ENCODE measurements at places on chromosomes 11 and 22.
A peak's percentile ranks its signal among the peaks of the same experiment; 100 is the strongest.

DNA sequence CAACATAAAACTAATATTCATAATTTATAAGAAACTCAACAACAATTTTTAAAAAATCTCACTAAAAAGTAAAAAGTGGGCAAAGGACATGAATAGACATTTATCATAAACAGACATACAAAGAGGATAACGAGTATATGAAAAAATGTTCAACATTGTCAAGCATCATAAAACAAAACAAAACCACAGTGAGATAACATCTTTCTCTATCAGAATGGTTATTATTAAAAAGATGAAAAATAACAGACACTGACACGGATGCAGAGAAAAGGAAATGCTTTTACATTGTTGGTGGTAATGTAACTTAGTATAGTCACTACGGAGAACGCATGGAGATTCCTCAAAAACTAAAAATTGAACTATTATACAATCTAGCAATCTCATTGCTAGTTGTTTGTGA, 813.0 kb downstream of the LUZP2 start:
- DNase-seq = no peak

DNA sequence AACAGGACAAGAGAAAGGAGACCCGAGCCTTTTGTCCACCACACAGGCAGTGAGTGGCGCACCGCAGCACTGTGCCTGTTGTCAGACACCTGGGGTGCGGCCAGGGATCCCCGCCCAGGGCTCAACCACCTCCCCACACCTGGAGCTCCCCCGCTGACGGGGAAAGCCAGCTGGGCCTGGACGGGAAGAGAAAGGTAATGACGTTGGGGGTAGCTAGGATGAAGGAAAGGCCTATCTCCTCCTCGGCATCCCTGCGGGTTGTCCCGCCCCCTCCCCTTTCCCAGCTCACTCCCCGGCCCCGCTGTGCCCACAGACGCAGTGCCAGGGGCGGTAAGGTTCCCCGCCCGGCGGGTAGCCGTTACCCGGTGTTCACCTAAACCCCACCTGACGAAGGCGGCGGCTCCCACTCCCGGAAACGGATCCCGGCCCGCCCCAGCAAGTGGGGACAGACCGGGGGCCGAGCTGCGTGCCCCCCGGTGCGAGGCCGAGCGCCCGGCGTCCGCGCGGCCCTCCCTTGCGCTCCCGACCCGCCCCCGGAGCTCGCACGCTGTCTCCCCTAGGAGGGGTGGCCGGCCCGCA, 495 bp downstream of the HYOU1 start:
- peak; percentile 30 for DNase-seq

DNA sequence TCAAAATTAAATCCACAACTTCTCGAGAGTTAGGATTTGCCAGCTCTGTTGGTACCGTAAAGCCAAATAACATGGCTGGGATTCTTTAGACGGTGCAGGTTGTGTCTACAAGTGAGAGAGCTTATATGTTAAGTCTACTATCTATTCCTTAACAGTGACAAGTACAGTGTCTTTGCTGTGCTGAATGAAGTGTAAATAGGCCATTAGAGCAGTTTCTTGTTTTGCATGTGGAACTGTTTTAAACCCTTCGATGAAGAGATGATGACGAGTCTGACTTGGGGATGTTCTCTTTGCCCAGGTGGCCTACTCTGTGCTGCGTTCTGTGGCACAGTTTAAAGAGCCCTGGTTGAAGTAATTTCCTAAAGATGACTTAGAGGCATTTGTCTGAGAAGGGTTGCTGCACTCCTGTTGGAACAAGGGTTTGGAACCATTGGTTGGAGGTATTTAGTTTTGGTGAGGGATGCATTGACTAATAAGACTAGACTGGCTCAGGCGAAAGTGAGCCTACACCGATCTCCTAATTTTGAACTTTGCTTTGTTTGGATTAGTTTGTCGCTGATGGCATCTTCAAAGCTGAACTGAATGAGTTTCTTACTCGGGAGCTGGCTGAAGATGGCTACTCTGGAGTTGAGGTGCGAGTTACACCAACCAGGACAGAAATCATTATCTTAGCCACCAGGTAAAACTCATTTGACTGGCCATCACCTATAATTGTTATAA, 988 bp downstream of the RPS3 start:
- no peak for DNase-seq

DNA sequence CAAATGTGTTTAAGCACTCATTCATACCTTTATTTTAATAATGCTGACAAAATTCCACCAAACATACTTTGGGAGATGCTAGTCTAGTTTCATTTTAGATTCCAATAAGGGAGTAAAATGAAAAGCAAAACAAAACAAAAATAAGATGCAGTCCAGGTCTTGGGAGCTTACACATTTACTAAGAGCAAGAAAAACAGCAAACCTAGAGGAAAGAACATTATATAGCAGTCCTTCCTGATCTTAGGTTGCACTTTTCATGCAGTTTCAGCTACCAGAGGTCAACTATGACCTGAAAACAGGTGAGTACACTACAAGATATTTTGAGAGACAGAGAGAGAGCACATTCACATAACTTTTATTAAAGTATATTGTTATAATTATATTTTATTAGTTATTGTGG, 1100.9 kb downstream of the DLG2 start:
- no peak for DNase-seq

DNA sequence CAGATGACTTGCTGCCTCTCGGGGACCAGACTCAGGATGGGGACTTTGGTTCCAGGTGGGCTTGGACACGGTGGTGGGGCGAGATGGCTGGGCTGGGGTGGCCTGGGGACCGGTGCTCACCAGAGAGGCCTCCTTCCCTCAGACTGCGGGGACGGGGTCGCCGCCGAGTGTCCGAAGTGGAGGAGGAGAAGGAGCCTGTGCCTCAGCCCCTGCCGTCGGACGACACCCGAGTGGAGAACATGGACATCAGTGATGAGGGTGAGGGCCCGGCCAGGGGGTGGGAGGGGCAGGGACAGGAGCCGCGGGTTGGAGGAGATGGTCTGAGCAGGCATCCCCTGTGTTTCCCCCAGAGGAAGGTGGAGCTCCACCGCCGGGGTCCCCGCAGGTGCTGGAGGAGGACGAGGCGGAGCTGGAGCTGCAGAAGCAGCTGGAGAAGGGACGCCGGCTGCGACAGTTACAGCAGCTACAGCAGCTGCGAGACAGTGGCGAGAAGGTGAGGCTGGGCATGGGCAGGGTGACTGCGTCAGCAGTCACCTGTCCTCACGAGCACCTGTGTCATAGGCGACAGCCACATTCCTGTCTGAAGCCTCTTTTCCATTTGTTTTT, 5.9 kb downstream of the SART1 start:
- no peak for DNase-seq

GRCh38 chr22:47006433-47006832, 244.0 kb downstream of the TBC1D22A start:
- DNase-seq = no peak

- no peak for DNase-seq
Observed at GRCh38 chr11:109564241-109564640, 142.3 kb downstream of the C11orf87 start.

GRCh38 chr11:117631336-117632140, 165.5 kb downstream of the DSCAML1 start:
- DNase-seq = no peak

DNA sequence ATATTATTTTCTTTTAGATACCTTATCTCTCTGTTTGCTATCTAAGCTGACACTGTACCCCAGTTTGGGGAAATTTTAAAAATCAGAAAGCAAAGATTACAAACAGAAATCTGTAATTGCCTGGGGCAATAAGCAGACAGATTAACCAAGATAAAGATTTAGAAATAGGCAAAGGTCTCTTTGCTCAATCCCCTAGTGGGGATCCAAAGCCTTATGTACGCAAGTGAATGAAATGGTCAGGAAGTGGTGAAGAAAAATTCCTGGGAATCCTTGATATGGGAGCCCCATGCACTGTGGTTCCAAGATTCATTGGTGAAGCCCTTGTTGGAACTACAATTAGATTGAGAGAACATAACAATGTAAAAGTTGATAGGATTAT, 139.5 kb upstream of the GUCY1A2 start:
- no peak for DNase-seq

DNA sequence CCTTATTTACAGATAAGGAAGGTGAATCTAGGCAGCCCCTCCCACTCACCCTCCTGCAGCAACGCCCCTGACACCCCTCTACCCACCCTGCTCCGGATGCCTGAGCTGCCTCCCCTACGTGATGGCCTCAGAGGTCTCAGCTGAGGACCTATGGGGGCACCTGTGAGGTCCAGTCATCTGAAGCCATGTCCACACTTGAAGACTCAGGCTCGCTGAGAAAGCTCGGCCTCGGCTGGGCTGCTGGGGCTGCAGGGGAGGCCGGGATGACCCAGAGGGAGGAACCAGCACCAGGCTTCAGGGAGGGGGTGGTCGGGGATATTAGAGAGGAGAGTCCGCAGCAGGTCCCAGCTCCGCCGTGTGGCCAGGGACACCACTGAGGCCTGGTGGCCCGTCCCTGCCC, 92.8 kb downstream of the BRD1 start:
- no peak for DNase-seq

- DNase-seq = no peak
Observed at GRCh38 chr11:72657411-72658100, 16.7 kb downstream of the PDE2A start.

DNA sequence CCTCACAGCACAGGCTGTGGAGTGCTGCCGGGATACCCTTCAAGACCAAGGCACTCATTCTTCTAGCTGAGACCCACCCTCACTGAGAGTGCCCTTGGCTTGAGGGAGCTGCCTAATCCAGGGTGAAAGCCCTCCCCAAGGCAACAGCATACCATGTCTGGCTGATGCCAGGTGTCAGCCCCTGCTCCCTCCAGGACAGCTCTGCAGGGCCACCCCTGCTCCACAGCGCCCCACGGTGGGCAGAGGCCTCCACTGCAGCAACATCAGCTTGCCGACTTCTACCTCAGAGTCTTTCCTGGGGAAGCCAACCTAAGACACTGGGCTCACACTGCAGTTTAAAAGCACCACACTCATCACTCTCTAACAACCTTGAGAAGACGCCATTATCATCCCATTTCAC, 29.0 kb downstream of the TTLL1 start:
- peak; percentile 6 for DNase-seq

- DNase-seq = peak; percentile 40
Observed at GRCh38 chr22:23243006-23243573, 62.8 kb downstream of the BCR start.

DNA sequence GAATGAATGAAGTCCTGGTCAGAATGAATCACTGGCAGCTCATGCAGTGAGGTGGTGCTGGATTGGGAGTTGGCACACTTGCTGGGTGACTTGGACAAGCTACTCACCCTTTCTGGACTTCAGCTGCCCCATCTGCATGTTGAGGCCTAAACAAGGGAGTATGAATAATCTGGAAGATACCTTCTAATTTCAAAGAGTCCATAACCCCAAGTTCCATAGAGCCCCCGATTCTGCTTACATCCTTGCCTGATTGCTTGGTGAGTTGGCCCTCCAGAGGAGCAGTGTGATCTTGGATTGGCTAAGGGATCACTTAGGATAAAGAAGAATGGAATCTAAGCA, 18.3 kb upstream of the ACCSL start:
- no peak for DNase-seq

- no peak for DNase-seq
Observed at GRCh38 chr11:45021692-45022141, 71.0 kb upstream of the TP53I11 start.

GRCh38 chr11:130769782-130770535, 146.3 kb downstream of the SNX19 start:
- no peak for DNase-seq

DNA sequence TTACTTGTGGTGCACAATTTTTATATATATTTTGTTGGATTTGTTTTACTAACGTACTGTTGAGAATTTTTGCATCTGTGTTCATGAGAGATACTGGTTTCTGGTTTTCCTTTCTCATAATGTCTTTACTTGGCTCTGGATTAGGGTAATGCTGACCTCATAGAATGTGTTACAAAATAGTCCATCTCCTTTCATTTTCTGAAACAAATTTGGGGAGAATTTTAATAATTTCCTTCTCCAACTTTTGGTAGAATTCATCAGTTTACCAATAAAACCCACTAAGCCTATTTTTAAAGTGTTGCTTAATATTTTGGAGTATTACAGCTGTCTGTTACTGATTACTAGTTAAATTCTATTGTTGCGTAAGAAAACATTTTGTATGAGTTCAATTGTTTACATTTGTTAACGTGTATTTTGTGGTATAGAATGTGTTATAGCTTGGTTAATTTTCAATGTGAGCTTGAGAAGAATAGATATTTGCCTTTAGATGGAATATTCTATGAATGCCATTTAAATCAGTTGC, 11.5 kb downstream of the TRIM22 start:
- DNase-seq = no peak

GRCh38 chr22:32579529-32580220, 105.1 kb downstream of the FBXO7 start:
- no peak for DNase-seq
